ENCODE measurements at places on chromosomes 6 and 20. TPM values are rescaled to one million over a fixed set of nuclear protein-coding genes. Genes with fewer than 3 reads are reported as not detected.

The SPATS1 gene
- total RNA-seq: not detected

The SLC26A8 gene
- 0.09 TPM for total RNA-seq

The TSPYL4 gene
- 19.0 TPM for total RNA-seq

The CTCFL gene
- 0.90 TPM for total RNA-seq

The TMEM74B gene
- 4.9 TPM for total RNA-seq

The TUBB2B gene
- total RNA-seq: 320 TPM

The GPR6 gene
- 0.20 TPM for total RNA-seq

The ENPP5 gene
- 5.1 TPM for total RNA-seq

The MYLK2 gene
- 0.57 TPM for total RNA-seq

The MOXD1 gene
- 2.5 TPM for total RNA-seq

The SHLD1 gene
- 6.7 TPM for total RNA-seq

The GGTLC1 gene
- total RNA-seq: not detected

The ETV7 gene
- total RNA-seq: 0.94 TPM

The DLK2 gene
- total RNA-seq: 0.96 TPM

The TGM2 gene
- 1.1 TPM for total RNA-seq

The ADTRP gene
- not detected for total RNA-seq

The SLC22A23 gene
- total RNA-seq: 6.8 TPM

The DEFB132 gene
- total RNA-seq: not detected

The APOBEC2 gene
- not detected for total RNA-seq

The CLPSL2 gene
- 6.0 TPM for total RNA-seq

The SPATA25 gene
- 1.8 TPM for total RNA-seq

The GDAP1L1 gene
- 6.8 TPM for total RNA-seq

The FANCE gene
- 8.4 TPM for total RNA-seq

The GTF2H4 gene
- 58.2 TPM for total RNA-seq

The PGC gene
- total RNA-seq: not detected

The ZNF334 gene
- 17.2 TPM for total RNA-seq

The KHDC1L gene
- total RNA-seq: not detected

The MAP3K5 gene
- total RNA-seq: 1.6 TPM

The ENPP3 gene
- total RNA-seq: 0.15 TPM

Measured in H9 (cell line).